Motor neuron (in vitro differentiated cells): ENCODE measurements at places on chromosomes 2 and 18.
A peak's percentile ranks its signal among the peaks of the same experiment; 100 is the strongest.

- ATAC-seq: peak; percentile 89
Observed at GRCh38 chr18:61635901-61636528, 256.8 kb downstream of the RNF152 start.

- no peak for ATAC-seq
Observed at GRCh38 chr2:2791031-2791430, 460.0 kb upstream of the MYT1L start.

- no peak for ATAC-seq
Observed at GRCh38 chr2:100571668-100572067, 8.9 kb downstream of the PDCL3 start.

DNA sequence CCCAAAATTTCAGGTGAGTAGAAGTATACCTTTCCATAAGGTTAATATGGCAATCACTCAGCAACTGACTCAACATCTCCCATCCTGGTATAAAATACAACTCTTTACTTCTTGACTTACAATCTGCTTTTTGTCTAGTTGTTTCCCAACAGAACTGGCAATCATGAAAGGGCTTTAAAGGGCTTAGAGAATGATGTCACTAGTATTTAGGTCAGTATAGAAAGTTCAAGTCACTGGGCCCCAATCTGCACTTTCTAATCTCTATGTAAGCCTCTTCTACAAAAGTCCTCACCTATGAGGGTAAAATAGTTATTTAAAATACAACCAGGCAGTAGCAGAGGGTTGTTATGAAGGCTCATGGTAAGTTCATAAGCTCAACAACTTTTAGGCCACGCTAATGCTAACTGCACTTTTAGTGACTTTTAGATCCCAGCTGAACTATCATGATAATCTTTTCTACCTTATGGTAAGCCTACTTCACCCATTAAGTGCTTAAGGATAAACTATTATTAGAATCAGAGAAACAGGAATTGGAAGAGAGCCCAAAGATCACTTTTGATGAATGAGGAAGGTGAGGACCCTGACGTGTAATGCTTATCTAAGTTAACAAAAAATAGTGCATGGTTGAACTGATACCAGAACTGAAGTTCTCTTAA, 79.6 kb downstream of the GORASP2 start:
- ATAC-seq: no peak

GRCh38 chr2:174870787-174871186, 106.5 kb upstream of the CHRNA1 start:
- no peak for ATAC-seq

DNA sequence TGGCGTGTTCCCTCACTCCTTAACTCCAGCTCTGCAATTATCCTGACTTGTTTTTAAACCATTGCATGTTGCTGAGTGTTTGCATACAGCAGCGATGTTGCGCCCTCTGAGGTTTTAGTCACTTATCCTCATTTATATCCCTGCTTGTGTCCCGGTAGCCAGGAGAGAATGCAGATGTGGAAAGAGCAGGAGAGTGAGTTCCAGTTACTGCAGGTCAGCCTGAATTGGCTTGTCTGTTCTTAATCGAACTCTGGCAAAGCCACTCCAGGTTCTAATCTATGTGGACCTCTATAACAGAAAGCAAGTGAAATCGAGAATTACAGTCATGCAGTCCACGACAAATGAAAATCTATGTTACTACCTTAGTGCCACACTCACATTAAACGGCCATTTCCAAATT, 295.1 kb upstream of the REV1 start:
- ATAC-seq: no peak

- peak; percentile 64 for ATAC-seq
Observed at GRCh38 chr18:58788470-58788869, 76.2 kb upstream of the ZNF532 start.

DNA sequence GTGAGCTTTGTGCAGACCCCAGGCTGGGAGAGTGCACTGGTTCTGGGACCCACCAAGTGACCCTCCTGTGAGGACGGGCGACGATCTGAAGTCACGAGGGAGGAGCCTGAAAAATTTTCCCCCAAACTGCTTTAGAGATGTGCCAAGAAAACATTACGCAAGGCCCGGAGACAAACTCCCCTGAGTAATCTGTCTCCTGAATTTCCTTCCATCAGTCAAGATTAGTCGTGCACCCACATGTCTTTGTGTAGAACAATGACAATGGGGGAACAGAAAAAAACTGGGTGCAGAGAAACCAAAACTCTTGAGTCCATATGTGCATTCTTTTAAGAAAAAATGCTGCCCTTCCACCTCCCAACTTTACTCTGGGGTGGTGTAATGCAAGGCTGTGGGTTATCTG, 12.6 kb upstream of the NCK2 start:
- no peak for ATAC-seq

- ATAC-seq: no peak
Observed at GRCh38 chr2:30652271-30652915, 154.9 kb downstream of the CAPN13 start.

DNA sequence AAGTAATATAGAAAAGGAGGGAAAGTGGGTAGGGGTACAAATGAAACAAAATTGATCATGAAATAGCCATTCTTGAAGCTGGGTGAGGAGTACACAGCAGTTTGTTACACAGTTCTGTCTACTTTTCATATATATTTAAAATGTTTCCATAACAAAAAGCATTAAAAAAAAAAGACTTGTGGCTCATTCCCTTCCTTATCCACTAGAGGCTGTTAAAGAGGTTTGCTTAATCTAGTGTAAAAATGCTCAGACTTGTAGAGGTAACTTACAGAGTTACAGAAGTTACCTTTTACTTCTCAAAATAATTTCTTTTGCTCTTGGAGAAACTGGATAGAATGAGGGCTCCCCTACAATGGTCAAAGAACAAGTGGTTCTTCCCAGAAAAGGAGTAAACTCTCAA, 8.1 kb upstream of the WIPF1 start:
- peak; percentile 12 for ATAC-seq

DNA sequence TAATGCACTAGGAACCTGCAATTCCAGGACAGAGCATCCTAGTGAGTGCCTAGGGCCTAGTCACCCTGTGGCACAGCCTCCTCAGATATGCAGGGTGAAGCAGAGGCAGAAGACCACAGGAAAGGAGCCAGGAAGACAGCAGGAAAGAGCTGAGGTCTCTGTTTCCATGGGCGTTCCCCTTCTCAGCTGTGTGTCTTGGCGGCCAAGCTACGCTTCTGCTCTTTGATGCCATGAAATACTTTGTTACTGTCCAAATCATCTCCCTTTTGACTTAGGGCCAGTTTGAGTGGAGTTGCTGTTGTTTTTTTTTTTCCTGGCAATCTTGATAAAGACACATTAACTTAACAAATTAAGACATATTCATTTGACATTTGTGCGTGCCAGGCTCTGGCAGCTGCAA, 67.3 kb downstream of the APOB start:
- no peak for ATAC-seq

- ATAC-seq: peak; percentile 27
Observed at GRCh38 chr18:3721771-3722648, 272.0 kb downstream of the TGIF1 start.

- ATAC-seq: no peak
Observed at GRCh38 chr2:225779829-225780228, 380.3 kb downstream of the NYAP2 start.

DNA sequence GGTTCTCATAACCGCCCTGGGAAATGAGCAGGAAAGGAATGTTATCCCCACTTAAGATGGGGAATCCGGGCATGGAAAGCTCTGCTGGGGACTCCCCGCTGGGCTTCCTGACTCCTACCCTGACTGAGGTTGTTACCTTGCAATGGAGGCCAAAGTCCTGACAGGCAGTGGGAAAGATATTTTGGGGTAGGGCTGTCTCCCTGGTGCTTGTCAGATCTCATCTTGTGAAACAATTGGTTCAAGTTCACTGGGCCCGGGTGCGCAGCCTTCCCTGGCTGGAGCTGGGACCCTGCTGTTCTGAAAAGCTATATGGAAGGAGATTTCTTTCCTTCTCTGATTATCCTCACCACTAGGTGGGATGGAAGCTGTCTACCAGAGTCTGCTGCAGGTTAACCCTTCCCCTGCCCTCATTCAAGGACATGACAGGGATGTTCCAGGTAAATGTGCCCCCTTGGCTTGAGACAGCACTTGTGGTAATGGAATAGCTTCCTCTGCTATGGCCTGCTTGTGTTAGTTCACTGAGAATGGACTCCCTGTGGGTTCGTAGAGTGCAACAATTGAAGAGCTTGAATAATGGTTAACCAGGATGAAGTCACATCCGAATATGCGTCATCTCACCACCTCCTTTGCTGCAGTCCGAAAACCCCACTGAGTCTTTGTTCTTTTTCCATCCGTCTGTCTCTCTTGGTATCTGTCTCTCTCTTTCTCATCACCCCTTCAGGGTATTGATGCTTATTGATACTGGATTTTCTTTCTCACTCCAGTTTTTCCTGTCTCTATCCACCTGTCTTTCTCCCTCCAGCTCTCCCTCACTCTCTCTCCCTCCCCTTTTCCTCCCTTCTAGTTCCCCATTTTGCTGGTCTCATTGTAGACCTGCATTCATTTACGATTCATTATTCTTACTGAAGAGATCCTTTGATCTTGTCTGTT, 67.8 kb upstream of the EPAS1 start:
- peak; percentile 46 for ATAC-seq

DNA sequence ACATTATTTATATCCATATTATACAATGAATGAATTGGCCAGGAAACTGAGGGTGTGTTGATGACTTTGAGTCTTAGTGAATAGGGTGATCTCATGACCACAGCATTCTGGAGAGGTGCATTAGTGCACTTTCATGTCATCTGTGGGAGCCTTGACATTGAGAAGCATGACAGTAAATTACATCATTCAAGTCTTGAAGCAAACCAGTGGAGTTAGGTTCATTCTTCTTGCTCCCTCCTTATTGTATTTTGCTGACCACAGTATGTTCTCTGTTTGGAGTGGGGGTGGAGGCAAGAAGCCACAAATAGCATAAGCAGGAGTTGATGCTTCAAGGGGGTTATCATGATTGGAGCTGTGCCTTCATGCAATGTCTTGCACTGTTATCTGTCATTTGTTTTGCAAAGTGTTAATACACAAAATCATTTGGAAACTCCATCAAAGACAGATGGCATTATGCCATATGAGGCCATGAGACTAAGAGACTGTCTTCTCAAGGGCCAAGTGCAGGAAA, 680.2 kb downstream of the NYAP2 start:
- peak; percentile 44 for ATAC-seq

DNA sequence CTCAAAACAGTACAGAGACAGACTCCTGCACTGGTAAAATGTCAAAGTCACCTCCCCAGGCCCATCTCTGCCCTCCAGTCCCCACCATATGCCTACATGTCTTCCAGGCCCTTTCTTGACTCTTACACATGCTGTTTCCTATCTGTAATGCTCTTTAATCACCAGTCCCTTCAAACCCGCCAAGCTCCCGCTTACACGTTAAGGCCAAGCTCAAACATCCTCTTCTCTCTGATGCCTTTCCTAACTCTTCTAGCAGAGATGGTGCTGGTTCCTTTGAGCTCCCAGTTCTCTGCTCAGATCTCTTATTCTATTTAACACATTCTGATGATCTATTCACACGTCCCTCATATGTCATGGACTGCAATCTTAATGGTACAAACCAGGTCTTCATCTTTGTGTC, 5.0 kb downstream of the EVA1A start:
- ATAC-seq: no peak

DNA sequence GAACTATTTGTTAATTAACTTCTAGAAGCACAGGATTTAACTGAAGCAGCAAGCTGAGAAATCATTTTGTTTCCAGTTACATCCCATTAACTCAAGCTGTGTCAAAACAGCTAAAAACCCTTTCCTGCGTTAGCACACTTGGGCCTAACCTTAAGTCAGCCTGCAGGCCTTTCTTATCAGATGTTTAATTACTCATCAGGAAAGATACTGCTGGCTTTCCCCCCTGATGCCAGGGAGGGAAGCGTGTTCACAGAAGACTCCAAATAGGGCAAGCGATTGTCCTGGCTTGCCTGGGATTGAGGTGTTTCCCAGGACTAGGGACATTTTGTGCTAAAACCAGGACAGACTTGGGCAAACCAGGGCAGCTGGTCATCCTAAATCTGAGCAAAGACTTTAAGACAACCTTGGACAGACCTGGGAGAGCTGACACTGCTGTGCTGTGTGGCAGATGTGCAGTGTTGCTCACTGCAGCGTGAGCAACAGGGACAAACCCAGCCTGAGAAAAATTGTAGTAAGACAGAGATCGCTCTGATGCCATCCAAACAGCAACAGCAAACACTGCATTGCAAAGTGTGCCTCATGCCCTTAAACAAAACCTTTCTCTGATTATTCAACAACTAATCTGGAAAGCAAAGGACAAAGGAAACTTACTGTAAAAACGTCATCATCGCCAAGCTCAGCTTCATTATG, 100.9 kb downstream of the SPRED2 start:
- ATAC-seq: no peak

DNA sequence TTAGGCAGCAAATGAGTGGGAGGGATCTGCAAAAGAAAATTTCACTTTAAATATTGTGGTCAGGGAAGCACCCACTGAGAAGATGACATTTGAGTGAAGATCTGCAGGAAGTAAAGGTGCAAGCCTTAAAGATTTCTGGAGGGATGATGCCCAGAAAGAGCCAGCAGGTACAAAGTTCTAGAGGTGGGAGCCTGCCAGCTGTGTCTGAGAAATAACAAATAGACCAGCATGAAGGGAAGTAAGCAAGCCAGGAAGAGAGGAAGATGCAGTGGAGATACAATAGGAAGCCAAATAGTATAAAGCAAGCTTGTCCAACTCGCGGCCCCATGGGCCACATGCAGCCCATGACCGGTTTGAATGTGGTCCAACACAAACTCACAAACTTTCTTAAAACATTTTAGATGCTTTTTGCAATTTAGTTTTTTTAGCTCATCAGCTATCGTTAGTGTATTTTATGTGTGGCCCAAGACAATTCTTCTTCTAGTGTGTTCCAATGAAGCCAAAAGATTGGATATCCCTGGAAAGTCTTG, 489.9 kb downstream of the DCC start:
- no peak for ATAC-seq

GRCh38 chr2:163717515-163717914, 18.3 kb downstream of the FIGN start:
- ATAC-seq: no peak

GRCh38 chr2:80050246-80050645, 254.3 kb downstream of the LRRTM1 start:
- ATAC-seq: peak; percentile 12

DNA sequence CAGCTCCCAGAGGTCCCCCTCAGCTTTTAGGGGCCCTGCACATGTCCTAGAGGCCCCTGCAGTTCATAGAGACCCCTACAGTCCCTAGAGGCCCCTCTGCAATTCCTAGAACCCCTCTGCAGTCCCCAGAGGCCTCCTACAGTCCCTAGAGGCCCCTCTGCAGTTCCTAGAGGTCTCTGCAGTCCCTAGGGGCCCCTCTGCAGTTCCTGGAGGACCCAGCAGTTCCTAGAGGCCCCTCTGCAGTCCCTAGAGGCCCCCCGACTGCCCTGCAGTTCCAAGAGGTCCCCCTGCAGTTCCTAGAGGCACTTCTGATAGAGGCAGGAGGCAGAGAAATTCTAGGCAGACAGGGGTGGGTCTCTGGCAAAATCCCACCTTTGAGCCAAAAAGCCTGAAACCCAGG, 35.4 kb downstream of the MC2R start:
- ATAC-seq: no peak

DNA sequence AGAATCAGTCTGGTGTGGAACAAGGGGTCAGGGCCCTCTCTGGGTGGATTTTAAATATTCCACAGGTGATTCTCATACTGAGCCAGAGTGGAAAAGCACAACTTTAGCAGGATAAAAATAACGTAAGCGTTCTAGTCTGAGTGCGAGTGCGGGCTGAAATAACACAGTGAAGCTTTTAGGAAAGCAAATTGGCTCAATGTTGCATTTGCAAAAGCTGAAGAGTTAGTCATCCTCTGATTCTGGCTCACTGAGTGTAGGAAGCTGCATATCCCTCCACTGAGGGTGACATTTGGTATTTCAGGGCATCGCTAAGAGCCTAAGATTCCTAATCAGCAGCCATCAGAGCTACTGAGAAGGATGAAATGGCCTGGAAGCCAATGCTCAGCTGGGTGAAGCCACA, 134.7 kb downstream of the RIF1 start:
- no peak for ATAC-seq
